CD4-positive, alpha-beta T cell treated with Interleukin-15 for 4 hours (primary cell): ENCODE measurements at places on chromosomes 6 and 20.
A peak's percentile ranks its signal among the peaks of the same experiment; 100 is the strongest.

GRCh38 chr6:44869321-44869897 lies 458.7 kb upstream of the RUNX2 start:
- DNase-seq: no peak

DNA sequence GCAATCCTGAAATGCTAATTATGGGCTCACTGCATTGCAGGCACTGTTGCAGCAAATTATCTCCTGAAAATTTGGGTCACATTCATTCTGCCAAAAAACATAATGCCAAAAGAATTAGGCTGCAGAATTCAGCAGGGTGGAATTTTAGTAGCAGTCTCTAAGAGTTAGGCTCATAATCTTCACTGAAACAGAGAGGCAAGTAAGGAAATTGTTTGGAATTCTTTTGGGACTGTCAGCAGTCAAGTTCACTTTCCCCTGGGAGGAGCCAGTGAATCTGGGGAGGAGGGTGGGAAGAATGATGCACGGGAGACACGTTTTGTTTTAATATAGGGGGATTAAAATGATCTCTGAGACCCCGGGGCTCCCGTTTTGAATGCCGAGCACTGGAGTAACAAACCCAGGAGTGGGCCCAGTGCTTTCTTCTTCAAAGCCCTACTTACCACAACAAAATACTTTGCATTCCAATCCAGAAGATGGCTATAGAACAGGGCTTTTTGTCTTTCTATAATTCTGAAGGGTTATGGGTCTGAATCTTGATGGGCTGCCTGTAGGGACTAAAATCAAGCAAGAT lies 44.7 kb downstream of the SOBP start:
- no peak for DNase-seq

- no peak for DNase-seq
Observed at GRCh38 chr6:41929924-41930323, 8.6 kb downstream of the BYSL start.

GRCh38 chr6:111070105-111071005 lies 16.9 kb upstream of the SLC16A10 start:
- DNase-seq: no peak

DNA sequence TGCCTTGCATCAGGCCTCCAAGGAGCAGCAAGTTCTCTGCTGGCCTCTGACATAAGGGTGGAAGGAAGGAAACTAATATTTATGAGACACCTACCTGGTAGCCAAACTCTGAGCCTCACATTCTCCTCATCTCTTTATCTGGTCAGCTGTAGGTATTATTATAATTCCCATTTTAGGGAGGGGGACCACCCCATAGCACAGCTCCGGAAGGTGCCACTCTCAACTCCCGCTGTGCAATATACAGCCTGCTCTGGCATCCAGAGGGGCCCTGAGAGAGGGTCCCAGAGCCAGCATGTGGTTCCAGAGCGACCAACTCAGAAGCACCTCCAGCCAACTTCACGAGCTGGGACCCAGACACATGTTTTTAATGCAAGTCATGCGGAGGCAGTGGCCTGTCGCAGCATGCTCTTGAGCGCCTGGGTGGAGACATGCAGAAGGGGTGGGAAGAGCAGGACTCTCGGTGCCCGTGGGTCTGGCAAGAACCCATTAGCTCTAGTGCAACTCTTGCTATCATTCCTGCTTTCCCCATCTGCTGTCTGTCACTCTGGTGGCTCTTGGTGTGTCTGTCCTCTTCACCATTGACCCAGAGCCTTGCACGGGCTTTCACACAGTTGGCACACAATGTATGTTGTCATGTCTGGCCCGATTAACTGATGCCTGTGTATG lies 15.0 kb upstream of the MYMX start:
- DNase-seq: no peak

DNA sequence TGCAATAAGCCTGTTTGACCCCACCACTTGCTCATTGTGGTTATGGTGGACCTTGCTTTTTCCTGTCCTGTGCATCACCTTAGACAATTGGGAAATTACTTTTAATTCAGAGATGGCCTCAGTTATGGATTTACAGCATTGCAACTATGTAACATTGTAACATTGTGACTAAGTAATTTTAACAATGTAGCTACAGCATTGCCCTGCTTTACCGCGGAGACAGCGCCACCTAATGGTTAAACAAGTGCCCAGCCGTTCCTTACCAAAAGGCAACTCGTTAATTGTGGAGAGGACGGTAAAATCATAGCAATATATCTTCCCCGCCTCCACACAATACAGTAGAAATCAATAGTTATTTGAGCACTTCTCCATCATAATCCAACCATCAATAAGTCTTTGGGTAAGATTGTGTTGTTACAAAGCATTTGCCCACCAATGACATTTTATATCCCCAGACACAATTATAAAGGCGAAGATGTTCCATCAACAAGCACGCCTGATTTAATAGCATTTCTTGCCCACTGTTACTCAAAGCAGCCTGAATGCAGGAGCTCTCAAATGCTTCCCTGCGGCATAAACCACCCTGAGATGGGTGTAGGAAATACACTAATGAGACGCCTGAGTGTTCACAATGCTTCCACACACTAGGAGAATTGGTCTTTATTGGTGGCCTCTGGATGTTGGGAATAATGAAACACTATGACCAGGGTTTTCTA lies 93.7 kb downstream of the PROKR2 start:
- DNase-seq: peak; percentile 61

DNA sequence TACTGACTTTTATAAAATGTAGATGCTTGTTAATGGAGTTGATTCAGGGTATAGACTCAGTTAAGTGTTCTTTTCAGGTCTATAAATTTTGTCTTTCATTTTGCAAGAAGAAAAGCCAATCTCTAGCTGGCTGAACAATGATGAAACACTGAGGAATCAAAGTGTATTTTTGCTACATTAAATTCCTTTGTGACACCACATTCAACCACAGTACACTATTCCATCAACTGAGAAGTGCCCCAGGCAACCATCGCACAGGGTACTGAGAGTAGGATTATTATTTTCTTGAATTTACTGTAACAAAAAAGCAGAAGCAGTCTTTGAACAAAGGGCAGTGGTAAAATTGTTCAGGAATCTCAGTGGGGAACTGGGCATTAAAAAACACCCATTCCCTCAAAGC lies 83.6 kb downstream of the PREP start:
- no peak for DNase-seq

DNA sequence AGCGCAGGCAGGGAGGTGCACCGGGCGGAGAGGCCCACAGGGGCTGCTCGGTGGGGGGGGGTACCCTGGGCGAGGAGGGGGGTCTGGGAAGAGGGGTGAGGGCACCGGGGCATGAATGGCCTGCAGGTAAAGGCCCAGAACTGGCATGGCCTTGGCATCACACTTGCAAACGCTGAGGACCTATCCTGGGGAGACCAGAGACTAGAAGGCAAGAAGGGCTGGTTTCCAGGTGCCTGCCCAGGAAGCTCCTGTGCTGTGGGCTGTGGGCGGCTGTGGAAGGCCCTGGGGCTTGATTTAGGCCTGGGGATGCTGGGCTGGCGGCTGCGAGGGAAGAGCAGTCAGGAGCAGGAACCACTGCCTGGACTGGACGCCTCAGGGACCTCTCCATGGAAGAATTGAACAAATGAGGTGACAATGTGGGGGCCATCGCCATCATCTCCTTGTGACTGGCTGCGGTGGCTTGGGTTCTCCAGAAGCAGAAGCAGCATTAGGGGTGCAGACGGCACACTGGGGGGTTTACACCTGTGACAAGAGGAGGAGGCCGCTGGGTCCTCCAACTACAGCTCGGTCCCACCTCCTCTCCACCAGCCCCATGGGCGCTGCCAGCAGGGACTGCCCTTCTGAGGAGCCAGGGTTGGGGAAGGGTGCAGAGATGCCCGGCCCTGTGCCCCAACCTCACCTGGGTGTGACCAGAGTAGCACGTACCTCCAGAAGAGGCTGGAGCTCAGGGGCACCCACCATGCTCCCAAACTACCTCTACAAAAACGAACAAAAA lies 32.1 kb upstream of the IRF4 start:
- DNase-seq: no peak

DNA sequence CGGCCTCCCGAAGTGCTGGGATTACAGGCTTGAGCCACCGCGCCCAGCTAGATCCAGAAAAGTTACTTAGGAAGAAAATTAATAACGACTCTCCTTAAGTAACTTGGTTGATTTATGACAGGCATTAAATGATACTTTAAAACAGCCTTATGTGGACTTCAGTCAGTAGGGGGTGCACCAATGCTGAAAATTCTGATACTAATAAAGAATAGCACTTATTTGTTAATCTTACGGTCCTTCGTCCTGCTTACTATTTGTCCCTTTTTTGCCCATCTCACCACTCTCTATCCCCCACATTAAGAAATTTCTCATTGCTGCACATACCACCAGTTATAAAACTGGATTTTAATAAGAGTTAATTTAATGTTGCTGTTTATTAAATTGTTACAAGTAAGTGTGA lies 12.7 kb upstream of the PRELID3B start:
- peak; percentile 37 for DNase-seq

DNA sequence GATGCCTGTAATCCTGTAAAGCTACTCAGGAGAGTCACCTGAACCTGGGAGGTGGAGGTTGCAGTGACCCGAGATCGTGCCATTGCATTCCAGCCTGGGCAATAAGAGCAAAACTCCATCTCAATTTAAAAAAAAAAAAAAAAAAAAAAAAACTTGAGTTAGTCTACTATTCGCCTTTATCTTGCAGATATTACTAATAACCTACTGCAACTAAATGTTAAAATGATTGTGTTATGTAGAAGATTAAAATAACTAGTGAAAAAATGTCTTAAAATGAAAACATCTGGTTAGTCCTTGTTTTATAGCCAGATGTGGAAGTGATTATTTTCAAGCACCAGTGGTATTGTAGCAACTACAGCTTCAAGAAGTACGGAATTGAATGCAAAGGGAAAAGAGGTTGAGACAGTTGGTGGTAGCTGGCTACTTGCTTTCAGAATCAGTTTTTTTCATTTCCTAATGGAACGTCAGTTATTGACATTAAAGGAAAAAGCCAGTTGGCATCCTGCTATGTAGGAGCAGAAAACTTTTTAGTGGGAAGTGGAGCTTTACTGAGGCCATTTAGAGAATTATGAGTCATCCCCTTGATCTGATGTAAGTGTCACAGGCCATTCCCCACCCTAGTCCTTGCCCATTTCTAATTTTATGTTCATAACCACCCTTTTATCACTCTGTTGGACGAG lies 43.8 kb upstream of the DYNLRB1 start:
- DNase-seq: no peak

DNA sequence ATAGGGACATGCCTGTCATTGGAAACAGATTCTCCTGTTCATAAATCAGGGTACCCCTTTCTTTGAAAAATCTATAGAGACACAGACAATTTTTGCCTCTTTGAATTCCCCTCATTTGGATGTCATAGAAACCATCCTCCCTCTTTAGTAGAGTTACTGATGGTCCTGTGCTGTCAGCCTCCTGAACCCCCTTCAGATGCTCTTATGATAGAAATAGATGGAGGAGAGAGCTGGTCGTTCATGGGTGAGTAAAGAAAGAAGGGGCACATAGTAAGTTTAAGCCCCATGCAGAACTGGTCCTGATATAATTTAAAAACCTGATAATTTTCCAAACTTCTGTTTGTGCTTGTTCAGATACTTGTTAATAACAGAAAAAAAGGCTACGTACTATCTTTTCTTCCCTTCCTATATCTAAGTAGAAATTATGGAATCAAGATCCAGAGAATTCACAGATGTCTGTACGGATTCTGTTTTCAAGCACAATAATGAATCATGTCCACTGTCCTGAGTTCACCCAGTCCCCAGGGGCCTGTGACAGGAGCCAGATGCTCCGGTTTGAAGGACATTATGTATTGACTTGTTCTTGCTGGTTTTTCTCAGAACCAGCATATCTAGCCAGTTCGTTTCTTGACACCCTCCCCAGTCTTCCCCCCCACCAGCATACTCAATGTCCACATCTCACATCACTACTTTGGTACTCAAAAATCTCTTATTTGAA lies 78.1 kb downstream of the NCOA7 start:
- DNase-seq: no peak

DNA sequence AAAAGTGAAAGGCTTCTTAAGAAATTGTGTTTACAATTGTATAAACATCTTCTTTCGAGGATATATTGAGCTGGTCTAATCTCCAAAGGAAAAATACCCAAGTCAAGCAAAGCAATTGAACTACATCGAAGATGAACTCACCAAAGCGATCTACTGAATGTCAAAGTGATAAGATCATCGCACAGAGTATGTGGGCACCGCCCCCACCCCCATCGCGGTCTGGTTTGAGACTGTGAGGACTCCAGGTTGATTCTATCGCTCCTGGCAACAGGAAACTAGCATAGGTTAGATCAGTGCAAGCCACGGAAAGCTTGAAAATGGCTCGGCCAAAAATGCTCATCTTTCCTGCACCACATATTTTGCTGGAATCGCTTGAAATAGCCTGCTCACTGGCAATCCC lies 133.2 kb upstream of the RPS6KA2 start:
- peak; percentile 37 for DNase-seq

DNA sequence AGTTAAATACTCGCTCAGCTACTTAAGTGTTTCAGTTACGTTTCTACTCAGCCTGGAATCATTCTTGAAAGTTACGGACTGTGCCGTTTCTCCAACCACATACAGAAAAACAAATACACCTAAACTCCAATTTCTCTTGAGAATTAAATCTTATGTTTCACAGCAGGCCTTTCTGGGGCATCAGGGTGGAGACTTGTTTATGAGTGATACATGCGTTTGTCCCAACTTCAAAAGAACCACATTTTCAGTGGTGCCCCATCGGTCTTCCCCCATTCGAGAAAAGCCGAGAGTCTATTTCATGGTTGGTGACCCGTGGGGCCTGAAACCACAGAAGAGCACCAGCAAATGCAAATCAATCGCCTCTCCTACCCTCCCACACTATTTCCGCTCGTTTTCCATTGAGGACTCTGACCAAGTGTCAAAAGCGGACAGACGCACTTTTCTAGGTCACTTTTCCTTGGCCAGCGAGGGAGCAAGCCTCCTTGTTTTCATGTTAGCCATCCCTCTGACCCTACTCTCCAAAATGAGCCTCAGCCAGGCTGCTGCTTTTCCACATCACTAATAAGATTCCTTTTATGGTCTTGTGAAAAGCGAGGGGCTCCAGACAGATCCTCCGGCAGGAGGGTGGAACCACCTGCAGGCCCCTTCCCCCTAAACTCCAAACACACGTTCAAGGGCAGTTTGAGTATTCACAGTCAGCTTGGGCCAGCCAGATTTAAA lies 3.1 kb downstream of the JAG1 start:
- no peak for DNase-seq

GRCh38 chr6:118700531-118700930 lies 49.1 kb upstream of the CEP85L start:
- DNase-seq: no peak

DNA sequence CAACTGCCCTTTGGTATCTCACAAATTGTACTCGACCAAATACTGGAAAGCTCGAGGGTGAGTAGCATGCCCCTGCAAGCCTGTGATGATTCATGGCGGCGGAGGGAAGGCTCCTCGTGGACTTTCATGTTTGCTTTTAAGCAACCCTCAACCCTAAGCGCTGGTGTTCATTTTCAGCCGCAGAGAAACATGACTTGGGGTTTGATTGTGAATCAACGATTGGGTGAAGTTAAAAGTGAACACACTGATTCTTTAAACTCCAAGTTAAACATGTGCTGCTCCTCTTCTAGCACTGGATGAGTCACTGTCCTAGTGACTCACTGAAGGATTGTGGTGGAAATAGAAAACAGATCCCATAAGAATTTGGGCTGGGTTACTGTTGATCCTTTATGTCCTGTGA lies 8.3 kb downstream of the CD109 start:
- no peak for DNase-seq
